ENCODE measurements at places on chromosomes 13 and 19.

- DNase-seq = no peak
Measured at GRCh38 chr13:33208290-33209220, 77.0 kb downstream of the STARD13 start.

DNA sequence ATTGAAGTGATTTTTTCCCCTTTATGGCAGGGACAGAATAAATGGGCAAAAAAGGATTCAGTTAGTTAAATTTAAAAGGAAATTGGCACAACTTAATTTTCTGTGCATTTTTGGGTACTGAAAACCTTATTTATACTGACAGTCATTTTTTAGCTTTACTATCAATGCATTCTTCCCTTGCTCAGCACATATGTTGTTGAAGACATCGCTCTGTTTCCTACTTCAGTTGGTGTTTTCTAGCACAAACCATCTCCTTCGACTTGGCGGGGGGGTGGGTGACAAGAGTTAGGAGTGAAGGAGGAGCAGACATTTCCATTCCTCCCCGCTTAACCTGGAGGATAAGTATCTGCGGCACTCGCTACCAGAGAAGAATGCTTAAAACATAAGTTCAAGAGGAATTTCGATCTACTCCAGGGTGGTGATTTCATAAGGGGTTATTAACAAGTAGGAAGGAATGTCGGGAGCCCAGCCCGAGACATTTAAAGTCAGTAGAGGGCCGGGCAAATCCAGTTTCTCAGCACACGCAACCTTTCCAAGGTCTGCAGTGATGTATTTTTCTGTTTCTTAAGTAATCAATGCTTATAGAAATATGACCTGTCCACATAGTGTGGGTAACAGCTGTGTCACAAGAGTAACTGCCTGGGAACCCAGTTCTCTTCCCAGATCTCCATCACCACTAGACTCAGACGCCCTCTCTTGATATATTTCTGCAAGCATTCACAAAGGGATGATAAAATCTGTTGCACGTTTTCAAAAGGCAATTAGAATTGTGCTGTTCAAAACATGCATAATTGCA, 525.8 kb downstream of the MYO16 start:
- DNase-seq = no peak

- DNase-seq = peak; percentile 25
Measured at GRCh38 chr19:6092329-6093286, 17.7 kb downstream of the RFX2 start.

DNA sequence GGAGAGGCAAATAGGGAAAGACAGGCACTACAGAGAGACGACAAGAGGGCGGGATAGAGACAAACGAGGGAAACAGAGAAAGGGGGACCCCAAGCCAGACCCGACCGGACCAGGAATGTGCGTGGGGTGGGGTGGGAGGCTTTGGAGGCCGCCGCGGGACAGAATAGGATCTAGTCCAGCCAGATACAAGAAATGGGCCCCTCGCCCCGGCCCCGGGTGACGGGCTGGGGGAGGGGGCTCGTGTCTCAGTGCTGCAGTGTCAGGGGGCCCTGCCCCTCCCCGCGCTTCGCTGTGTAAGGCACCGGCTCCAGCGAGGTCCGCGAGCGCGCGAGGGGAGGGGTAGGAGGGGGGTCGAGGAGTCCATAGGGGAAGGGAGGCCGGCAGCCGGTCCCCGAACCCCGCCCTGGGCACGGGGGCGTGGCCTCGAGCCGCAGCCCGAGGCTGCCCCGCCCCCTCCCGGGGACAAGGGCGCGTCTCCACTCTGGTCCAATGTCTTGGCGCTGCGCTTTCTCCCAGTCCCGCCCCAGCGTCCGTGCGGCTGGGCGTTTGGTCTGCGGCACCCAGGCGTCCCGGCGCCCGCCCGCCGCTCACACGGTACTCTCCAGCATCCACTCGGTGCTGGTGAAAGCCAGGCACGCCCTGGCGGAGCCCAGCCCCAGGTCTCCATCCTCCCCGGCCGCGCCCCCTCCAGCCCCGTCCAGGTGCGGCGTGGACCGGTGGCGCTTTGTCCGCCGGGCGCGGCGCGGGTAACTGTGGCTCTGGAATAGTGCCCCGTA, 11.0 kb downstream of the IFNL1 start:
- no peak for DNase-seq

DNA sequence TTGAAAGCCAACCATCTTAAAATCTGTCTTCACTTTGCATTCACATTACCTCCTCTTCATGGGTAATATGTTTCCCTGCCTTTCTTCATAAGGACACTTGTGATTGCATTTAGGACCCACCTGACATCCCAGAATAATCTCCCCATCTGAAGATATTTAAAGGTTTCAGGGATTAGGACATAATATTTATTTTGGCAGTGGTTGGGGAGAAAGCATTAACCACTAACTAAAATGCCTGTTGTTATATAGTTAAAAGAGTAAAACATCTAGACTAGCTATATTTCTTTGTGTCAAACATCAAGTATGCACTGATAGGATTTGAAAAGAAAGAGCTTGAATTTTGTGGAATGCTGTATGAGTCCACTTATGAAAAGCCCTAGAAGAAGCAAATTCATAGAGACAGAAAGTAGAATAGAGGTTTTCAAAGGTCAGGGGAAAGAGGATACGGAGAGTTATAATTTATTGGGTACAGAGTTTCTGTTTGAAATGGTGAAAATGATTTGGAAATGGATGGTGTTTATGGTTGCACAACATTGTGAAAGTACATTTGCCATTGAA, 457.7 kb upstream of the SPRY2 start:
- no peak for DNase-seq

DNA sequence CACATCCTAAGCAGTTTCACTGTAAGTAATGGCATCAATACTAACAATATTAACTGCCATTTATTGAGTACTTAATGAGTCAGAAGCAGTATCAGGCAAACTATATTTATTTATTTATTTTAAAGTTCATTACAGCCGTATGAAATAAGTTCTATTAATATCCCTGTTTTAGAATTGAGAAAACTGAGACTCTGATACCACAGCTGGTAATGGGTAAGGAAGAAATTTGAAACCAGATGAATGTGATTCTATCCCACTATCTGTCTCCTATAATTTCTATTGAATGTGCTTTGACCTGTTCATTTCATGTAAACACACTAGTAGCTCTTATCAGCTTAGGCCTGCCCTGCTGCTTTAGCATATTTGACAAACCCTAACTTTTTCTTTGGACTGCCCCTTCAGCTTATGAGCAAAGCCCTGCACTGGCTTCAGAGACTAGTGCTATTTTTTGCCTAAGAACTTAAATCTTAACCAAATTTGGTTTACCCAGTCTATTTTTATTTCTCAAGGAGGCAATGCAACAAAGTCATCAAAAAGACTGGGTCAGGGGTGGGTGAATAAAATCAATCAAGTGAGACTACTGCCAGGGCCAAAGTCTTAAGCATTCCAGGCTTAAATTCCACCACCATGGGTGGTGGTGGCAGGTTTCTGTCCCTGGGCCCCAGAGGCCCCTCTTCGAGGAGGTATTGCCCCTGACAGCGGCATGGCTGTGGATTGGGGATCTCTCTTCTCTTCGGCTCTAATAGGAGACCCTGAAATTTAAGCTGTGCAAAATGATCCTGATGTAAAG, 143.4 kb downstream of the DLEU7 start:
- no peak for DNase-seq
